ENCODE measurements at places on chromosomes 2 and 18.
A peak's percentile ranks its signal among the peaks of the same experiment; 100 is the strongest.

DNA sequence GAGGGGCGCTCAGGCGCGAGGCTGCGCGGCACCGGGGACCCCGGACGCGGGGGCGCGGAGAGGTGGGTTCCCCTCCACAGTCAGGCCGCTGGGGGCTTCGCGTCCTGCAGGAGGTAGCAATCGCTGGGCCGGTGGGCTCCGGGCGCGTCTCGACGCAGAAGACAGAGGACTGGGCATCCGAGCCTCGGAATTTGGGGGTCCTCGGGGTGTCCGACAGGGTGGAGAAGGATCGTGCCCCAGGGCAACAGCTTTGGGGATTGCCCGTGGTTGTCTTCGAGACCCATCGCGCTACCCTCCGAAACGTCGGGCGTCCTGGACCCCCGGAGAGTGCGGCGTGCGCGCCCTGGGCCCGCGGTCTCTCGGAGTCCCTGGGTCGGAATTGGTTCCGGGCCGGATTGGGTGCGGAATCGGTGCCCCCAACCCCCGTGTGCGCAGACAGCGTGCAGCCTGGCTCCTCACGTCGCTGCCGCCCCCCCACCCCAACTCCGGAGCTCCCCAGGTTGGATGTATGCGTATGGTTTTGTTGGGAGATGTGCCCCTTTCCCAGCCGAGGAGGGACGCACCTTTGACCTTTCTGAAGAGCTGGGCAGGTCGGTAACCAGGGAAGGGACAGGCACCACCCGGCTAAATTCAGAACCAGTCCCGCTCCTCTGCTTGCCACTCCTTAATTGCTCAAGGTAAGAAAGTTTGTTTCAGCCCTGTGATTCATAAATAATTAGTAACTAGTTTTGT is 750 bp downstream of the NPAS2 start:
- peak; percentile 21 for DNase-seq

GRCh38 chr2:116935097-116935814 is 879.2 kb upstream of the DDX18 start:
- no peak for DNase-seq

DNA sequence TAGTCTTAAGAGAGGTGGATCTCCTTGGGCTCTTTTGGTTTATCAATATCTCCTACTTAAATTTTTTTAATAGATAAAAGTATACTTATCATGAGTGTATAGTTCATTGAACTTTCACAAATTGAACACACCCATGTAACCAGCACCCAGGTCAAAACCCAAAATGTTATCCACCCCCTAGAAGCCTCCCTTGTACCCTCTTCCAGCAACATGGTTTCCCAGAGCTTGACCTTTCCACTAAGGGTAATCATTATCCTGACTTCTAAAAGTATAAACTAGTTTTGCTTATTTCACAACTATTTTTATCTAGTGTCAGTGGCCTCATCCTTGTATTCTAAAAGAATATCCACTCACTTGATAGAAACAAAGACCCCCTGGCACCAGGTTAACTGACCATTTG is 106.8 kb downstream of the MDH1 start:
- DNase-seq = no peak

DNA sequence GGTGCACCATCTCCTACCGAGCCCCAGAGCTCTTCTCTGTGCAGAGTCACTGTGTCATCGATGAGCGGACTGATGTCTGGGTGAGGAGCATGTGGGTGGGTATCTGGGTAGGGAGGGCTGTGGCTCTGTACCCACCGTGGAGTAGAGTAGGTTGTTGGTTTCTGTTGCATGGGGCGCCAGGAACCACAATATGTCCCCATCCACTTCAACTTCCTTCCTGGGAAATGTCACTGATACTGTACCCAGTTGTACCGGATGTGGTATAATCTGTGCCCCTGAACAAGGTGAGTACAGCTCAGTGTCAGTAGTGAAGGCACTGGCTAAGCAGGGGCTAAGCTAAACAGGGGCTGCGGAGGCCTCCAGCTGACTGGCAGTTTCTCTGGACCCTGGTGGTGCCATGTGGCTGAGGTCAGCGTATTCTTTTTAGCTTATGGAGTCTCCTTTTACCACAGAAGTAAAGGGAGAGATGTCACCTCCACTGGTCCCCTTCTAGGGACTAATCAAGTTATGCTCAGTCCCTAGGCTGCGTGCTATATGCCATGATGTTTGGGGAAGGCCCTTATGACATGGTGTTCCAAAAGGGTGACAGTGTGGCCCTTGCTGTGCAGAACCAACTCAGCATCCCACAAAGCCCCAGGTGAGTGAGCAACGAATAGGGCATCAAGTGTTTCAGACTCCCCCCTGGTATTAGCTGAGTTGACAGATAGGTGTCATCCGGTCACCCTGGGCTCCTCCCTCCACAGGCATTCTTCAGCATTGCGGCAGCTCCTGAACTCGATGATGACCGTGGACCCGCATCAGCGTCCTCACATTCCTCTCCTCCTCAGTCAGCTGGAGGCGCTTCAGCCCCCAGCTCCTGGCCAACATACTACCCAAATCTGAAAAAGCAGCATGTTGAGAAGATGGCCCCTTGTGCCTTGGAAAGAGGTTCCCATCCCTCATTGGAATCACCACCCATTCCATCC is 2.7 kb downstream of the STK16 start:
- DNase-seq = peak; percentile 74

GRCh38 chr2:25228848-25229278 is 60.5 kb upstream of the POMC start:
- DNase-seq = peak; percentile 76

- DNase-seq = no peak
Observed at GRCh38 chr2:46689993-46690392, 210.6 kb downstream of the TMEM247 start.

DNA sequence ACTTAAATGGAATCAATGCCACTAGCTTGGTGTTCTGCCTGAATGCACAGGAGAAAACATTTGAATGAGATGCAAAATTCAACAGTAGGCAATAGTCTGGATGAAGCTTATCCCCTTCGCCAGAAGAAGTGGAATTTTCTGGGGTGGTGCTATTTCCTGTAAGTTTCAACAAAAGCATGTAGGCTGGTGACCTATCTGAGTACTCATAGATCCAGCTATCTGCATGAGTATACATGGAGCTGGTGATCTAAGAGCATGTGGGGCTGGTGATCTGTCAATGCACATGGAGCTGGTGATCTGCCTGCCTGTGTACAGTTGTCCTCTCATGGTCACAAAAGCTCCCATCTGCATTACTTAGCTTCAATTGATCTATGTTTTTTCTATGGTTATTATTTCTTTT is 71.2 kb downstream of the SLC9A4 start:
- DNase-seq = no peak

- DNase-seq = no peak
Observed at GRCh38 chr2:149924549-149925213, 337.1 kb upstream of the MMADHC start.

DNA sequence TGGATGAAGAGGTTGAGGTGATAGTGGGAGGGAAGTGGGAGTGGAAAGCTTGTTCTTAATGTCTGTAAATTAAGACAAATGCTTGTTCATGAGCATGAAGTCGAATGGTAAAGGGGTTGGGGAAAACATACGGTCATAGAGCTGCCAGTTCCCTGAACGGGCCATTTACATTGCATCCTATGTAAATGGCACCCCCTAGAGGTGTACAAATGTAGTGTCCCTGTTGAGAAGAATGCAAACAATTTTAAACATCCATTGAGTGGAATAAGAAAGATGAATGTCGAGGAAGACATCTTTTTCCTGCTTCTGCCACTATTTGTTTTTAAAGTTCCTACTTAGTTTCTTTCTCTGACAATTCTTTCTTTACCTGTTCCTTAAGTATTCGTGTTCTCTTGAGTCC is 155.7 kb downstream of the RDH14 start:
- no peak for DNase-seq

- DNase-seq = no peak
Observed at GRCh38 chr18:14179306-14179705, 47.1 kb upstream of the ZNF519 start.

DNA sequence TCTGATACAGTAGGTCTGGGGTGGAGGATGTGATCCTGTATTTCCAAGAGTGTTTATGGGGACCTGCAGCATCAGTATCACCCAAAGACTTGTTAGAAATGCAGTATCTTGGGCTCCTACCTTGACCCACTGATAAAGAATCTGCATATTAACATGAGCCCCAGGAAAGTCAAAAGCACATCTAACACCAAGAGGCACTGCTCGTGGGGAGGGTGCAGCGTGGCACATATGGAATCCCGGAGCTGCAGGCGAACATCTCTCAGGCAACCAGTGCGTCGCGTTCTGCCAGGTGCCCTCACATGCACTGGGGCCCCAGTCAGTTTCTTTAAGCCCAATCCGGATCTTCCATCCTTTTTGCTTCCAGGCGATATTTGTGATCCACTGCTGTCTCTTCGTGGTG is 41.3 kb upstream of the ASB18 start:
- DNase-seq = no peak

- DNase-seq = no peak
Observed at GRCh38 chr2:186889101-186889879, 40.3 kb upstream of the ZSWIM2 start.

- DNase-seq = no peak
Observed at GRCh38 chr2:199713746-199714145, 137.2 kb downstream of the FTCDNL1 start.

DNA sequence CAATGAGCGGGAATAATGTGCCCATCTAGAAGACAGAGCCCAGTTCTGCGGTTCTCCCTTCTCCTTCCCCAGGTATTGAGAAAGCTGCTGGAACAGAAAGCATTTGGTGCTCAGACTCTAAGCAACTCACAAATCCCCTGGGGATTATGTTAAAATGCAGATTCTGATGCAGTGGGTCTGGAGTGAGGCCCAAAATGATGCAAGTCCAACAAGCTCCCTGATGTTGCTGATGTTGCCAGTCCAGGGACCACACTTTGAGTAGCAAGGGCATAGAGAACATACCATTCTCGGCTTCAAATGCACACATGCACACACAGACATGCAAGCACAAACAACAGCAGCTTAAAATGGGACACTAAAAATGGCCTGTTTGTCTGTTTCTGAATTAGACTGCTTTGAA is 274.8 kb upstream of the NCKAP5 start:
- DNase-seq = no peak

DNA sequence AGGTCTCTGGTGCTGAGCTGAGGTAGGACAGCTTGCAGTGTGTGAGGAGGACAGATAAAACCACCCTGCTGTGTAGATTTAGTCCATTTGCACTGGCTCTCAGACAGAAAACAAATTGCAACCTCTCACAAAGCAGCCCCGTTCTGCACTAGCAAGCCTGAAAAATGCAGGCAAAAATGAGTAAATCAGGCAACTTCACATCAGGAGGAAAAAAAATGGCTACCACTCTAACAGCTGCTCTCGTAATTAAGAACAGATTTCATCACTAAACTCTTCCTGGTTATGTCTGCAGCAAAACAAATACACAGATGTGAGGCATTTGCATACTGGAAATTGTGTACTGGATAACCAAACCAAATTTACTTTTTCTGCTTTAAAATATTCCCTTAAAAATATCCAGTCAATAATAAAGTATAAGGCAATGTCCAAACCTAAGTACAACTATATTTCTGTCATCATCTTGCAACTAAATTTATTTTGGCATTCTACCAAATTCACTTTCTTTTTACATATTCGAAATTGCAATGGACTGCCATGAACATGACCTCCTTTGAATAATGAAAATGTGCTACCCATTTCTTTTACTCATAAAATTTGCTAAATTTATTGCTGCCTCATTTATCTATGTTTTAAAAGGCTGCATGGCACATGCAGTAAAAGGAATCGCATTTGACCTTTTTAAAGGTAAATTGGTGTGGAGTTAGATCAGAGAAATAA is 157.4 kb downstream of the AFF3 start:
- DNase-seq = no peak

- no peak for DNase-seq
Observed at GRCh38 chr2:32200814-32201213, 35.1 kb downstream of the SLC30A6 start.

GRCh38 chr2:151946899-151947812 is 118.9 kb upstream of the ARL5A start:
- DNase-seq = peak; percentile 78

GRCh38 chr2:118481299-118481698 is 366.1 kb downstream of the EN1 start:
- no peak for DNase-seq

GRCh38 chr2:173427887-173428668 is 73.4 kb downstream of the CDCA7 start:
- DNase-seq = no peak

DNA sequence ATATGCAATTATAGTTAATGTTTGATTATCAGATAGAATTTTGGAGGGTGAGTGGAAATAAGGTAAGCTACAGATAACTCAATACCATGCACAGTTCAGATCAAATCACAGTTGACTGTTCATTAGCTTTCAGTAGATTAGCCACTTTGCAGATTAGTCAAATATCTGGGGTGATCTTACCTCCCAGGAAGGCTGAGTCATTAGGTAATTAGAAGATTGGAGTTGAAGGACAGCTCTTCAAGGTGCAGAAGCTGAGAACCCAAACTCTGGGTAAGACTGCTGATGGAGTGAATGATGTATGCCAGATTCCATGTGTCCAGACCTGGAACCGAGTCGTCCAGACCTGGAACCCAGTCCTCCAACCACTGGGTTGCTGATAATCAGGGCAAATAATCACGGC is 262.8 kb upstream of the UBE2E3 start:
- DNase-seq = no peak

DNA sequence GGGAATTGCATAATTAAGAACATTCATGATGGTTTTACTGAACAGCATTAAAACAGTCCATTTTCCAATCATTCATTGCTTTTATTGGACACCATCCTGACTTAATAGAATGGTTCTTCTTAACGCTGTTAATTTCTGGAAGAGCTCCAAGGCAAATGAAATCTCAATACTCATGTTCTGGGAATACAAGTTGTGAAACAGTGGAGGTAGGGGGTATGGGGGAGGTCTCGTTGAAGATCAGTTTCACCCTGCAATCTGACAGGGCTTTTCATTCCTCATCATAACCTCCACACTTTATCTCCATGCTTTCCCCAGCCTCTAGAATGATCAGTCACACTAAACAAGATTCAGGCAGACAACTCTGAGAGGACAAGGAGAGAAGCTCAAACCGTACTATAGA is 113.6 kb downstream of the ETAA1 start:
- DNase-seq = no peak

- DNase-seq = peak; percentile 97
Observed at GRCh38 chr18:519019-519879, 18.7 kb upstream of the COLEC12 start.
